Activated T-helper 2 cell treated with anti-CD3 and anti-CD28 coated beads, Interferon-gamma antibody, Interleukin-2, Interleukin-4, amounts not matched to agents 10 μg/mL and 5 μg/mL and 100 μg/mL, durations not matched to agents 14 hours and 24 hours and 36 hours (primary cell): ENCODE measurements at places on chromosomes 5 and 9. TPM values are rescaled to one million over a fixed set of nuclear protein-coding genes. Genes with fewer than 3 reads are reported as not detected.

GRCh38 chr9:87599901-87600610, 102.4 kb downstream of the DAPK1 start:
- H3K4me1 ChIP-seq: no peaks in the 10 kb centered on the region
- H3K4me3 ChIP-seq: no peak overlapping the region
- H3K27me3 ChIP-seq: no peaks in the 10 kb centered on the region
- H3K36me3 ChIP-seq: no peaks in the 10 kb centered on the region
- DNase-seq: no peak
- no peak overlapping the region for H3K27ac ChIP-seq

DNA sequence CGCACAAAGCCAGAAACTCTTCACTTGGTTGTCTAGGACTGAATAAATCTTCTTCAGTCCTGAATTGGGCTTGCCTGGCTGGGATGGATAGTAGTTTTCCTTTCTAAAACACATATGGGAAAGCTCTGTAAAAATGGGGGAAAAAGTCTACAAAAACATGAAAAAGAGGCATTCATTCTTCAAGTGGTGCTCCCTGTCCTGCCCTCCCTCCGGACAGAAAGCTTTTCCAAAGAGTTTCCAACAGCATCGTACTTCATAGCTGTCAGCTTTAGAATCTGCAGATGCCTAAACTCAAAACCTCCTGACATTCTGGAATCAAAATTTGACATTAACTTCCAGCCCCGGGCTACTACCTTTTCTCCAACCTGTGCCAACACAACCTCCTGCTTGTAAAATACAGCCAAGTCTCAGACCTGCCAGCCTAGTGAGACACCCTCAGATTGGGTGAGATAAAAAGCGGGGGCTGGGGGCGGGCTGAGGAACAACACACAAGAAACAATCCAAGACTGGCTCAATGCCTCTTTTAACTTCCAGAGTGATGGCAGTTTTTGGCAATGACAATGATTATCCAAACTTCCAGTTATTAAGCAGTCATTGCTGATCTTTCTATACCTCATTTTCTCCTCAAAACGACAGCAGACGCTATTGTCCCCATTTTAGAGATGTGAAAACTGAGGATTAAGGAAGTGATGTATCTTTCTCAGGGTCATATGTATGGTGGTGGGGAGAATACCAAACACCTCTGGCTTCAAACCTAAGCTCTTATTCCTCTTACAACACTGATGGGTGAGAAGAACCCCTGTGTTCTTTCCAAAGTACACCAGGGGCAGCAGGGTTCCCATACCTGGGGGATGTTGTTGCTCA, 1.3 kb downstream of the TNC start:
- H3K27me3 ChIP-seq: peaks cover 59% of the 10 kb centered on the region
- H3K4me3 ChIP-seq: no peak overlapping the region
- H3K36me3 ChIP-seq: no peaks in the 10 kb centered on the region
- peaks cover 4% of the 10 kb centered on the region for H3K4me1 ChIP-seq

- H3K4me1 ChIP-seq: no peaks in the 10 kb centered on the region
- no peaks in the 10 kb centered on the region for H3K36me3 ChIP-seq
- no peaks in the 10 kb centered on the region for H3K27me3 ChIP-seq
- H3K27ac ChIP-seq: no peak overlapping the region
These were observed 23.7 kb downstream of the KLHL3 start for GRCh38 chr5:137712139-137712667.

RNF224 gene
- not detected in 2 replicates for total RNA-seq

SHC3 gene
- total RNA-seq: not detected in 2 replicates

DNA sequence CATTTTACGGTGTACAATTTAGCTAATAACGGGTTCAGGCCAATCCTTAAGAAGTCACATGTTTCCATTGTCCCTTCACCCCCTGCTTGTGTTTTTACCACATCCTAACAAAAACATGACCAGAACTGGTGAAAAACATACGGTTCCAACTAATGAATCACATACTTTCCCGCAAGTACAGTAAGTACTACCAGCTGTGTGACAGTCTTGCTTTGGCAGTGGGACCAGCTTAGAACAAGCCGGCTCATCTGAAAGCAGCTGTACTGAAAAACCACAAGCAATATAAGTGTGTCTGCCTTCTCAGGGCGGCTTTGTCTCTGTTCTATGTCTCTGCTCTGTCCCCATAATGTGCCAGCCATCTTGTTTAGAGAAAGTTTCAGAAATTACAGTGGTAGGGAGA, 242.5 kb downstream of the BNC2 start:
- H3K36me3 ChIP-seq: no peaks in the 10 kb centered on the region
- H3K4me1 ChIP-seq: no peaks in the 10 kb centered on the region
- no peak overlapping the region for H3K27ac ChIP-seq
- H3K27me3 ChIP-seq: no peaks in the 10 kb centered on the region
- DNase-seq: no peak

DNA sequence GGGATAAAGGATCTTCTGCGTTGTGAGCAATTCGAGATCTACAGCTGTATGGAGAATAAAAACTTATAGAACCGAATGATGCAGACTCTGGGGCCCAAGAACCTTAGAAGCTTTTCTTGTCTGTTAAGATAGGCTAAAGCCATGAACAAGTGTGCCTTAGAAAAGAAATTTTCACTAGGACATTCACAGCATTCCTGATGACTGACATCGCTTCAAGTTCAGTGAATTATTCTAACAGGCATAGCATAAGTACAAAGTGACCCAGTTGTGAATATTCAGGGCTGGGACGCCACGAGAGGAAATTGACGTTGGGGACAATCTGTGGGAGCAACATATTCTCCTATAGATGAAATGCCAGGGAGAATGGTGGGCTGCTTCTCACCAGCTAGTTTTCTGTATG, 32.0 kb upstream of the PANK3 start:
- no peaks in the 10 kb centered on the region for H3K27me3 ChIP-seq
- no peak overlapping the region for H3K4me3 ChIP-seq
- H3K4me1 ChIP-seq: peaks cover 17% of the 10 kb centered on the region
- H3K36me3 ChIP-seq: no peaks in the 10 kb centered on the region
- DNase-seq: no peak

PRRT1B gene
- not detected in 2 replicates for total RNA-seq

GRM6 gene
- total RNA-seq: not detected in 2 replicates

SMC2 gene
- 56.1 and 57.5 TPM in 2 replicates for total RNA-seq

DNA sequence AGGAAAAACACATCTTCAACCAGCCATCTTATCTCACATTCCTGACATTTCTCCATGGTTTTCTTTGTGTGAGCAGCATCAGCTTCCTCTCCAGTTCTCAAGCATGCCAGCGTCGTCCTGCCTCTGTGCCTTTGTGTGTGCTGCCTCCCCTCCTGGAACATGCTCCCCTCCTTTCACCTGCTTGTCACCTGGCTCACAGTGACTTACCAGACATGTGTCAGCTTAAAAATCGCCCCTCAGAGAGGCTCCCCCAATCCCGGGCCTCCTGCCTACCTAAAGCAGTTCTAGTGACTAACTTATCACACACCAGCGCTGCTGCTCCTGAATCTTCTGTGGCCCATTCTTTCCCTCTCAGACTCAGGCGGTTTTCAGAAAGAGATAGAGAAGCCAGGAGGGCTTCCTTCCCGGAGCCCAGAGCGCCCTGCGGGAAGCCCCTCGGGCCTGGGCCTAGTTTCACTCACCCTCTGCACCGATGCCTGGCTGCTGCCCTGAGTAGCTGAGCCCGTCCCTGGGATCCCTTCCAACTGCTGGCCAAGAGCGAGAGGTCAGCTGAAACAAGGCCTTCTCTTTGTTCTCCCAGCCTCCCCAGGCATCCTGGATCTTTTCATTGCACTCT, 51.1 kb upstream of the MVB12B start:
- H3K27ac ChIP-seq: no peak overlapping the region
- no peaks in the 10 kb centered on the region for H3K4me1 ChIP-seq
- H3K36me3 ChIP-seq: no peaks in the 10 kb centered on the region
- H3K27me3 ChIP-seq: peaks cover 25% of the 10 kb centered on the region
- no peak for DNase-seq
- H3K4me3 ChIP-seq: no peak overlapping the region

GFM2 gene
- 32.9 and 34.6 TPM in 2 replicates for total RNA-seq

PCDHB14 gene
- not detected in 2 replicates for total RNA-seq

CTSL gene
- 13.4 and 14.1 TPM in 2 replicates for total RNA-seq

- H3K4me3 ChIP-seq: no peak overlapping the region
- DNase-seq: no peak
- H3K27me3 ChIP-seq: peaks cover 4% of the 10 kb centered on the region
- H3K27ac ChIP-seq: no peak overlapping the region
- H3K36me3 ChIP-seq: no peaks in the 10 kb centered on the region
These were observed 95.5 kb downstream of the GHR start for GRCh38 chr5:42518595-42519221.

DNA sequence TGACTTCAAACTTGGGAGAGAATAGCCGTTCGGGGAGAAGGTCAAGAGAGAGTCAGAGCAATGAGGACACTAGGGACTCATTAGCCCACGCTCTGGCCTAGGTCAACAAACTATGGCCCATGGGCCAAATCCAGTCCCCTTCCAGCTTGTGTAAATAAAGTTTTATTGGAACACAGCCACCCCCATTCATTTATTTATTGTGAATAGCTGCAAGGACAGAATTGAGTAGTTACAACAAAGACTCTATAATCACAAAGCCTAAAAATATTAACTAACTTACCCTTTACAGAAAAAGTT, 33.1 kb upstream of the TRIM32 start:
- DNase-seq: no peak
- H3K4me1 ChIP-seq: no peaks in the 10 kb centered on the region
- no peak overlapping the region for H3K27ac ChIP-seq

GRCh38 chr5:4295663-4296339, 700.2 kb downstream of the IRX1 start:
- H3K4me1 ChIP-seq: no peaks in the 10 kb centered on the region
- no peak overlapping the region for H3K4me3 ChIP-seq
- H3K27ac ChIP-seq: no peak overlapping the region
- no peaks in the 10 kb centered on the region for H3K36me3 ChIP-seq
- no peak for DNase-seq

- H3K4me3 ChIP-seq: no peak overlapping the region
- H3K27ac ChIP-seq: no peak overlapping the region
- no peaks in the 10 kb centered on the region for H3K36me3 ChIP-seq
- H3K4me1 ChIP-seq: peaks cover 5% of the 10 kb centered on the region
- DNase-seq: no peak
These were observed 25.3 kb downstream of the YIPF5 start for GRCh38 chr5:144144956-144145751.

DNA sequence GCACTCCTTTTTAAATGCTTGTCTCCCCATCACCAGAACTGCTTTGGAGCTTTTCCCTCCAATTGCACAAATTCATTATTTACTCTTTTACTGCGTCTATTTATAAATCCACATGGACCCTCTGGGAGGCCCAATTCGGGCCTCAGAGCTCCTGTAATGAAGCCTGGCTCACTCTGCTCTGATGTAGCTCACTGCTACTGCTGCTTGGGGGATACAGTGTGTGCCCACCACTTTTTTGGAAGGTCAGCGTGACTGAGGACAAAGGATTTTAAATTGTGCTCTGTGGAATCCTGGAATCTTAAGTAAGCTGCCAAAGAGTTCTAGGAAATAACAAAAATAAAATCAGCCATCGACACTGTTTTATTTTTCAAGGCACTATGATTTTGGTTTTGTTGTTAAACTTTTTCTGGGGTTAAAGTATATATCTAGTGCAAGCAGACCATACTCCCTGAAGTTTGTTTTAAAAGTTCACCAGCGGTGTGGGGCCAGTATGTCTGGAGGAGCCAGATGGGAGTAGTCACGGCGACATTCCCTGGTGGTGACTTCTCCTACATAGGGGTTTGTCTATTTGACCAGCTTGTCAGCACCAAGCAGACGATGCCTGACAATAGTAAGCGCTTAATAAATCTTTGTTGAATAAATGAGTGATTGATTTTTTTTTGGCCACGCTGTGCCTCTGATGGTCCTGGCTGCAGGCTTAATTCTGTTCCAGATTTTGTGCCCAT, 142.8 kb downstream of the TMEM38B start:
- no peak overlapping the region for H3K27ac ChIP-seq
- no peaks in the 10 kb centered on the region for H3K36me3 ChIP-seq
- no peak overlapping the region for H3K4me3 ChIP-seq
- peaks cover 2% of the 10 kb centered on the region for H3K27me3 ChIP-seq

GRIN3A gene
- not detected in 2 replicates for total RNA-seq

- H3K4me3 ChIP-seq: no peak overlapping the region
- no peak for DNase-seq
- no peaks in the 10 kb centered on the region for H3K4me1 ChIP-seq
- H3K36me3 ChIP-seq: no peaks in the 10 kb centered on the region
- no peak overlapping the region for H3K27ac ChIP-seq
These were observed 16.5 kb upstream of the FBXL7 start for GRCh38 chr5:15483351-15484097.

GRCh38 chr9:1434052-1434767, 384.1 kb downstream of the DMRT2 start:
- H3K4me1 ChIP-seq: no peaks in the 10 kb centered on the region
- H3K27ac ChIP-seq: no peak overlapping the region

DNA sequence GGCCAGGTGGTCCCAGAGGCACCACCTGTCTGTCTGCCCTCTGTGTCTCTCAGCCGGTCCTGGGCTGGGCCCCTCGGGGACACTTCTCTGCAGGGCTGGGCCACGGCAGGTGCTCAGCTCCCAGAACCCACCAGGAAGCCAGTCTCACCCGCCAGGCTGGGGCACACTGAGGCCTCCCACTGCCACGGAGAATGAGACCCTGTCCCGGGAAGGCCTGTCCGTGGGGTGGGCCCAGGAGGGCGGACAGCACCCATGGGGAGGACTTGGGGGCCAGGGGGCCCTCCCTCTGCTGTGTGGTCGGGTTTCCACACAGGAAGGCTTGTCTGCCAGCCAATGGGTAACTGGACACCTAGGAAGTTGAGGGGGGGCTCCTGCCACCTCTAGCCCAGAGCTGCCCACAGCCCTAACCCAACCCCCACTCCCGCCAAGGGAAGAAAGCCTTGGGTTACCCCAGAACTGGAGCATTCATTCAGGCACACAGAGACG, 4.1 kb upstream of the TUBB4B start:
- H3K27me3 ChIP-seq: peaks cover 3% of the 10 kb centered on the region
- no peak for DNase-seq
- no peak overlapping the region for H3K4me3 ChIP-seq
- no peak overlapping the region for H3K27ac ChIP-seq
- H3K4me1 ChIP-seq: peaks cover 4% of the 10 kb centered on the region

DNA sequence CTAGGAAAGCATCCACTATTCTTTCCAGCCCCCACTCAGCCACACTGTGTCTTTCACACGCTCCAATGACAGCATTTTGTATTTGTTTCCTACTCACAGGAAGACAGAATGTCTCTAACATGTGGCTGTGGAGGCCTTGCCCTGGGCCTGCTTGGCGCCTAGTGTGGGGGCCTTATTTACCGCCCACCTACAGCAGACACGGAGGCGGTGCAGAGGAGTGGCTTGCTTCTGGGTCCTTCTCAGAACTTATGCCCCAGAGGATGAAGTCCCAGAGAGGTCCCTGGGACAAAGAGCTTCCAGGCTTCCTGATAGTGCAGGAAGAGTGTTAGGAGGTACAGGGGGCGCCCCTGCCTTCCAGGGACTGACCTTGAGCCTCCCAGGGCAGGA, 8.5 kb upstream of the MRNIP start:
- H3K4me1 ChIP-seq: peaks cover 2% of the 10 kb centered on the region
- DNase-seq: no peak
- peaks cover 55% of the 10 kb centered on the region for H3K36me3 ChIP-seq
- H3K27ac ChIP-seq: no peak overlapping the region

GRCh38 chr5:149450199-149450598, 71.1 kb upstream of the IL17B start:
- H3K27ac ChIP-seq: no peak overlapping the region
- no peaks in the 10 kb centered on the region for H3K4me1 ChIP-seq
- no peaks in the 10 kb centered on the region for H3K27me3 ChIP-seq
- no peaks in the 10 kb centered on the region for H3K36me3 ChIP-seq
- H3K4me3 ChIP-seq: no peak overlapping the region
- DNase-seq: no peak

- no peak overlapping the region for H3K4me3 ChIP-seq
- H3K27me3 ChIP-seq: no peaks in the 10 kb centered on the region
- no peak overlapping the region for H3K27ac ChIP-seq
- H3K36me3 ChIP-seq: no peaks in the 10 kb centered on the region
These were observed 72.4 kb upstream of the ADAMTS2 start for GRCh38 chr5:179417696-179418095.

CA9 gene
- 0.89 and 1.2 TPM in 2 replicates for total RNA-seq
